Central memory CD4-positive, alpha-beta T cell (primary cell): ENCODE measurements at places on chromosomes 4 and X.

DNA sequence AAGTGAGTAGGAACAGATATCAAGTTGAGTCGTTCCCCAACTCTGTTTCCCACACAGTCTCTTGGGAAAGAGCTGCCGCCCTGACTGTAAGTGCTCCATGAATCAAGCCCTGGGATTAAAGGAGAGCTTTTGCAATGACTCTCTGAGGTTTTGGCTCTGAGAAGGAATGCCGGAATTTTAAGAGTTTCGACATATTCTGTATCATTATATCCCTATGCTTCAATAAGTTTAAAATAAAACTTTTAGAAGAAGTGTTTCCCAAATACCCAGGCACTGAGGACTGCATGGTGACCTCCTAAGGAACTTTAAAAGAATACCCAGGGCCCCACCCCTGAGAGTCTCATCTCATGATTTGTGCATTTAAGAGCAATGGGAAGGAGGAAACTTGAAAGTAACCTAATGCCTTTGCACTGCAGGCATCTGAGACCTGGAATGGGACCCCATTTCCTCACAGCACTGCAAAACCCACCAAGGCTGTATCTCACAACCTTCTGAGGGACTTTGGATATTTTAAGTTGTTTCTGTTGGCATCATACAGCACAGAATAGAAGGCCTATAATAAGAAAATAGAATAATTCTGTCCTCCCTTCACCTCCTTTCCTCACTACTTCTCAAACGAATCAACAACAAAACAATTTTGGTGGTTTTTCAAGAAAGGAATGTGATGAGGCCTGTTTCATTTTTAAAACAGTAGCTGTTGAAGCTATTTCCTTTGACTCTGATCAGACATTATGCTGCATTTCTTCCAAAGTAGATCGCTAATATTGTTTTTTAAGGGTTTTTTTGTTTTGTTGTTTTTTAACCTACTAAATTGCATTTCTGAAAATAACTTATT, 121.2 kb downstream of the GASK1B start:
- DNase-seq, result no peak

GRCh38 chrX:1528186-1528883, 8.7 kb downstream of the P2RY8 start:
- no peak for DNase-seq

DNA sequence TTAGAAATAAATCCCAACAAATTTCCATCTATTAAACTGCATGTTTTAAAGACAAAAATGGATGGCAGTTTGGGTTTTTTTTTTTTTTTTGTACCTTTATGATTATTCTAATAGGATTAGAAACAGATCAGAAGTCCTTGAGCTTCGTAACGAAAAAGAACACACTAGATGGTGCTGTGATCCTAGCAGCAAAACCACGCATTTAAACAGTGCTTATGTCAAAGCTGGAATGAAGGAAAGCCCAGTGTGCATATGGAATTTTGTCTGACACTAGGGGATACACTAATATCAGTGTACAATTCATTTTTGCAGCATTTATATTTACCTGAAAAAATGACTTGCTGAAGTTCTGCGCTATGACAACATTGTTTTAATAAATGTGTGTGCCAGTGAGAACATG, 229.1 kb downstream of the VEGFC start:
- DNase-seq, result no peak

GRCh38 chr4:134695433-134695832, 493.8 kb upstream of the PABPC4L start:
- no peak for DNase-seq

GRCh38 chrX:134431894-134432293, 28.1 kb upstream of the HPRT1 start:
- DNase-seq, result no peak

GRCh38 chr4:165855191-165855590, 17.8 kb upstream of the TLL1 start:
- DNase-seq, result no peak

DNA sequence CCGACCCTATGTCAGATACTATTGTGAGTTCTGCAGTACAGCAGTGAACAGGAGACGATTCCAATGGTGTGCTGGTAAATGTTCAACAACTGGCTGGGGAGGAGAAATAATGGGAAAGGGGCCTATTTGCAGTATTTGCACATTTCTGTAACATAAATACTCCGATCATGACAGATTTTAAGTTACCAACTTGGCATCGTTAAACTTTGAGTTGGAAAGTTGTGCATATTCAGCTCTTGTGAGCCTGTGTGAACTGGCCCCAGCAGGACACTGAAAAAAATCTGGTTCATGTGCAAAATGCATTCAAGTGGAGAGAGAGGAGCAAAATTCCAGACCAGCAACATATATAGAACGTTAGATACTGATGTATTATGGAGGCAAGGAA, 175.0 kb downstream of the MAPK10 start:
- DNase-seq, result no peak

- no peak for DNase-seq
These were observed 17.8 kb downstream of the ARHGEF6 start for GRCh38 chrX:136762820-136763452.

DNA sequence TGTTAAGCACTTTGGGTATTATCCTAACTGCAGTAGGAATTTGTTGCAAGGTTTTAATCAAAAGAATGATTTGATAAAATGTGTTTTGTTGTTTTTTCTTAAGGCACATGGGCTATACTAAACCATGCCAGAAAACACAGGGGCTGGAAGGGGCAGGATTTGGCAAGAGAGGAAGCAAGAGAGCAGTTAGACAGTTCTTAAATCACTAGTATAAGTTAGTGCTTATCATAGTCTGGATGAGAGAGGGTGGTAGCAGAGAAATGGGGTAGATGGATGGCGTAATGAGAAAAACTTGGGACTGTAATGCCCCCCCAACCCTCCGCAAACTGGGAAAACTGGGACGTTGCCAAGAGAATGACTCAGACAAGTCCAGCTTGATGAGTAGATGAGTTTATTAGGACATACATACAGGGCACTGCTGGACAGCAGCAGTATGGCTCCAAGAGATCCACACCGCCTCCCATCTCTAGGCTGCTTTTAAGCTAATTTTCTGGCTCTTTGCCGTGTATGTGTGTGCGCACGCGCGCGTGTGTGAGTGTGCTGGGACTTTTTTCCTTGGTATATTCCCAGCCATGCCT, 151.5 kb downstream of the PDLIM5 start:
- no peak for DNase-seq

DNA sequence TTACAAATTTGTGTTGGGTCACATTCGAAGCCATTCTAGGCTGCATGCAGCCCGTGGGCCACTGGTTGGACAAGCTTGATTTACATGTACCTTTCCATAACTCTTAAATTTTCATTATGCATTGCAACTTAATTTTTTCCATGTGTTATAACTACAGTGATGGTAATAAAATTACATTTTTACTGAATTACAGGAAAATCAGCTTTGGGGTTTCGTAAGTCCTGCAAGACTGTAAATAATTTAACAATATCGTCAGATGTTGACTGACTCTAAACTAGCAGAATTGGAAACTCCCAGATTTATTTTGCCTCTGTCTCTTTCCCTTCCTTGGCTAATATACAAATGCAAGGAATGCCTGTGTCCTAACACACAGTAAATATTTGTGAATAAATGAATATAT, 88.0 kb upstream of the RAPGEF2 start:
- no peak for DNase-seq

DNA sequence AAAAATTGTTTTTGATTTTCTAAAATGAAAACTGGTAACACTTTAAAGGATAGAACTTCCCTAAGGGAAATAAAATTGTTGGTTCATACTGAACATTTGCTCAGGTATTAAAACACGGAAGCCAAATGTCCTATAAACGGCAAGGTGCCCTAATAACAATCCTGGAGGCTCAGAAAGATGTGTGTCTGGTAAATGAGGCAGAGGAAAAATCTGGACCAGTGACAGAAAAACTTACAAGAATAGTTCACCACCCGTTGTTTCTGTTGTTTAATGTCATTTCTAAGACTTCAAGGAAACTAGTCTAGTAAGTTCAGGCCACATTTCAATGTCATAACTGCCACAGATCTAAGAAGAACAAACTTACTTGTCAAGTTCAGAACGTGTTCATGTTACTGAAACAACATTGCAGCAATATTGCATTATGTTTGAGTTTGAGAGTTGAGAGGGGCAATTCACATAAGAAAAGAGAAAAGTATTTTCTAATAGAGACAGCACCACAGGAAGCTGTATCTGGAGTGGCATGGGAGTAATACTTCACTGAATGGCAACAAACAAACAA, 476.6 kb downstream of the GRXCR1 start:
- no peak for DNase-seq

DNA sequence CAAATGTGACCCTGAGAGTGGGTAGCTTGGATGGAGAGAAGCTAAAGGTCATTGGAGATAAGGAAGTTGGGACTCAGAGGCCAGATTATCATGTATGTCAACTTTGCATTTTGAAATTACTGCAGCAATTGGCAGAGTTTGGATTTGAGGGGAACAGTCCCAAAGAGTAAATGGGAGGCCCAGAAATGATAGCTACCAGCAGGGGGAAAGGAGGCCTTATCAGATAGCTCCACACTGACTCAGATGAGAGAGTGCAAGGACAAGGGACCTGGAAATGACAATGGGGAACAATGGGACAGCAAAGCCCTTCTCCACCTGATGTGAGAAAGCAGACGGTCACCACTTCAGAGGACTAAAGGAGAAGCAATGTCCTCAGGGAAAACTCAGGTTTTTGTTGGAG, 201.5 kb upstream of the JADE1 start:
- no peak for DNase-seq

GRCh38 chr4:106208481-106209460, 107.2 kb downstream of the TBCK start:
- DNase-seq, result no peak

DNA sequence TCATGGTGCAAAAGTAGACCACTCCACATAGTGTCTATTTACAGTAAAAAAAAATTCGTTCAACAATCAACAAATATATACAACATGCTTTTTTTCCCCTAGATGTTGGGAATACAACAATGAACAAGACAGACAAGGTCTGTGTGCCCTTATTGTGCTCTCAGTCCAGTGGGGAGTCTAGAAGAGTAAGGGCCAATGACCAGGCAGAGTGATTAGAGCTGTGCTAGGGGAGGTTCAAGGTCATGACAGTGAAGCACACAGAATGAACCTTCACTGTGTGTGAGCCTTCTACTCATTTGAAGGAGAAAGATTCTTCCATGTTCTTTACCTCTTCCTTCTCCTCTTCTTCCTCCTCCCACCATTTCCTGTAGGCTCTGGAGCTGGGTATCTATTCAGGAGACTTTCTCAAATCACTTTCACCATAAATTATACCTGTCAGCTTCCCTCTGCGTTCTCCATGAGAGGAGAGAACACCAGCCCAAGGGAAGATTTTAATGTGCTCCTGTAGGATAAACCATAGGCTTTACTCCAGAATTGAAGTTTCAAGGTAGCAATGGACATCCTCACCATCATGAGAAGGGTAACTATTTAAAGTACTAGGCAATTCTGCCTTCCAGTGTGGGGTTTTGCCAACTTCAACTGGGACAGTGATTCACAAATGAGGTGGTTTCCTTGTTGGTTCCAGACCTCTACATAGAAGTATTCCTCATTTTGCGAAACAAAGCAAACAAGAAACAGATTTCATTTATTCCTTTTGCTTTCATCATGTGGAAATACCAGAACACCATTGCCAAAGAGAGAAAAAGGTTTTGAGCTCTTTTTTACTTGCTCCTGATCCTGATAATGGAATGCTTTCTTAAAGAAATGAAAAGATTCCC, 246.9 kb upstream of the GPC4 start:
- DNase-seq, result no peak

GRCh38 chr4:6361076-6361784, 91.6 kb downstream of the WFS1 start:
- no peak for DNase-seq

GRCh38 chrX:118496763-118497079, 1.1 kb downstream of the DOCK11 start:
- DNase-seq, result no peak
